Calu3 (cell line): ENCODE measurements at places on chromosomes 12 and 14. TPM values are rescaled to one million over a fixed set of nuclear protein-coding genes. Genes with fewer than 3 reads are reported as not detected.

TAS2R13 gene
- 1.8 and 2.5 TPM in 2 replicates for total RNA-seq

- peaks cover 17% of the 10 kb centered on the region for H3K4me1 ChIP-seq
- H3K4me3 ChIP-seq, result no peak overlapping the region
- H3K36me3 ChIP-seq, result peaks cover 9% of the 10 kb centered on the region
- peaks cover 47% of the 10 kb centered on the region for H3K27me3 ChIP-seq
These were observed 6.4 kb upstream of the PTMS start for GRCh38 chr12:6759741-6760140.

KRT81 gene
- total RNA-seq, result 0.28 and 0.61 TPM in 2 replicates

GRCh38 chr12:26275313-26276131 lies 80.1 kb downstream of the SSPN start:
- no peak for DNase-seq
- peak overlapping the region; percentile 96 for H3K27ac ChIP-seq
- H3K36me3 ChIP-seq, result peaks cover 31% of the 10 kb centered on the region
- peaks cover 51% of the 10 kb centered on the region for H3K4me1 ChIP-seq
- no peaks in the 10 kb centered on the region for H3K27me3 ChIP-seq
- H3K4me3 ChIP-seq, result no peak overlapping the region

DNA sequence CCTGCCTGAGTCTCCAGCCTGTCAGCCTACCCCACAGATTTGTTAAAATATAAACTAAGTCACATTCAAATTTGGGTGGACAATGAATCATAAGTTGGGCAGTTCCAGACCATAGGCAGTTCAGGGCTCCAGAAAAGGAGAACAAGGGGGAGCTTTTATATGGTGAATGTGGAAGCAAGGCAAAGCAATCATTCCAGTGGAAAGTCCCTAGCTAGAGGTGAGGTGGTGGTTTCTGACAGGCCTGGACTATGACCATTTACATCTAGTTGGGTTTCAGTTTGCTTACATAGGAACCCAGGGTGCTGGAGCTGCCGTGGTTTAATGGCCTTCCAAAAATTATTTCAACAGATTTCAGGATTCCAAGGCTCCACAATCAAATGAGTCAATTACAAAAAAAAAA lies 207.3 kb downstream of the AEBP2 start:
- no peak overlapping the region for H3K4me3 ChIP-seq
- no peaks in the 10 kb centered on the region for H3K27me3 ChIP-seq
- peak; percentile 7 for DNase-seq
- H3K36me3 ChIP-seq, result peaks cover 3% of the 10 kb centered on the region
- H3K4me1 ChIP-seq, result peaks cover 32% of the 10 kb centered on the region

GRCh38 chr12:93080994-93081809 lies 152.1 kb upstream of the EEA1 start:
- no peak for DNase-seq
- H3K27me3 ChIP-seq, result no peaks in the 10 kb centered on the region
- no peak overlapping the region for H3K4me3 ChIP-seq
- H3K4me1 ChIP-seq, result peaks cover 32% of the 10 kb centered on the region

DNA sequence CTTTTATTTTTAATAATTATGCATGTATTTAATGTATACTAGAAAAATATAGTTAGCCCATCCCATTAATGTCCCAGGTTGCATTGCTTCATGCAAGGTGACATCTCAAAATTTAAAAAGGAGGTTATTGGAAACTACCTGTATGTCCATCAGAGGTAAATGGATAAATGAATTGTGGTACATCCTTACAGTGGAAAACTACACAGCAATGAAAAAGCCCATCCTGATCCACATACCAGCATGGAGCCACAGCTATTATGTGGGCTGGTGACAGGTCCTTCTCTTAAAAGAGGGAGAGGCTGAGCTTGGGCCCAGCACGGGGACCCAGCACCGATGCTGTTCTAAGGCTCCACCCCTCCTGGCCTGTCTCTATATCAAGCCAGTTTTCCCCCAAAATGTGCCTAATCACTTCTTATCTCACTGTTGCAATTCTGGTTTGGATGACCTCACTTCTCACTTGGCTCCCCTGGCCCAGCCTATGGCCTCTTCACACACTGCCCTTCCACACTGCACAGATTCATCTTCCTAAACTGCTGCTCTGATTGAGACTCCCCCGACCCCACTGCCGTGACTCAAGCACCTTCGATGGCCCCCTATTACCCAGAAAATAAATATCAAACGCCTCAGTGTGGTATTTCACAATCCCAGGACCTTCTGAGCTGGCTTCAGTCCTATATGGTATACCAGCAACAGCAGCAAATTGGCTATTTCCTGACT lies 97.1 kb upstream of the NCOR2 start:
- H3K27ac ChIP-seq, result no peak overlapping the region
- peaks cover 10% of the 10 kb centered on the region for H3K4me1 ChIP-seq
- no peaks in the 10 kb centered on the region for H3K36me3 ChIP-seq

DNA sequence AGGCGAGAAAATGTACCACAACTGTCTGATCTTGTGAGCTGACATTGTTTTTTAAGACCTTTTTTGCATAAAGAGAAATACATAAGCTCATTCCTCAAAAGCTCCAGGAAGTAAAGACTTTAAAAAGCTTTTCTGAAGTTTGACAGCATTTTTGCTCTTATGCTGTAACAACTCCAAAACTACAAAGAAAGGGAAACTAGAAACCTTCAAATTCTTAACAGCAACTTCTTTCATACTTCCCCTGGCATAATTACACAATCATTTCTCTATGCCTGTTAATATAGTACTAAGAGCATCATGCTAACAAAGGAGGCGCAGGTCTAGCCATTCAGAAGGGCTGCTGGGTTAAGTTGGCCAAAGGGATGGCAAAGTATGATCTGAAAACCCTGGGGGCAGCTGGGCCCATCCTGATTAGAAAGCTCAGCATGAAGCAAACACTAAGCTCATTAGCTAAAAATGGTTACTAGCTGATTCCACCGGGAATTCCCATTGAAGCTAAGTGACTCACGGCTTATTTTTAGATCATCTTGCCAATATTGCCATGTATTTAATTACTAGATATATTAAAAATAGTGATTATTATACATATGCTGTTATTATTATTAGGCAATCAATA lies 26.1 kb upstream of the ANP32D start:
- no peak overlapping the region for H3K4me3 ChIP-seq
- no peaks in the 10 kb centered on the region for H3K36me3 ChIP-seq
- H3K27me3 ChIP-seq, result peaks cover 69% of the 10 kb centered on the region
